GM12891 (cell line): ENCODE measurements at places on chromosomes 13 and 19.

DNA sequence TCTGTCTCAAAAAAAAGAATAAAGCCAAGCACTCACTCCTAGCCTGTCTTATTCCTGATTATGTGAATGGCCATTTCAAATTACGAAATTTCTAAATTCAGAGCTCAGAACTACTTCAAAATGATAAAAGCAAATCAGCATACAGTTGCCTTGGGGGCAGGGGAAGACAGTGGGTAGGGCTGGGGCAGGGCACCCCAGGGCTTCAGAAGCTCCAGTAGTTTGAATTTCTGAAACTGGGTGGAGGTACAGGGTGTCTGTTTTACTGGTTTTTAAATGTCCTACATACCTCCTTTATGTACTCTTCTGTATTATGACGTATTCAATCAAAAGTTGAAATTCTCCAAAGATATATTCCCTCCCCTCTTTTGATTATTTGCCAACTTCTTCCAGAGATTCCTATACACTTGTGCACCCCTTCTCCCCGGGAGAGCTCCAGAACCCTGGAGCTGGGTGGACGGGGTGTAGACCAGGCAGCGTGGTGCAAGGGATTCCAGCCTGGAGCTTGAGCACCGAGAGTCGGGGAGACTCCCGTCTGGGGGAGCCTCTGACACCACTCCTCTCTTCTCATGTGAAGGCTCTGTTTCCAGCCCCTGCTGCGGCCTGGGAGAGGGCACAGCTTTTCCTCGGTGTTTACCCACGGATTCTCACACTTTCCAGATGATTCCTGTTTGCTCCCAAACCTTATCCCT, 84.7 kb upstream of the GPR183 start:
- no peak for DNase-seq

DNA sequence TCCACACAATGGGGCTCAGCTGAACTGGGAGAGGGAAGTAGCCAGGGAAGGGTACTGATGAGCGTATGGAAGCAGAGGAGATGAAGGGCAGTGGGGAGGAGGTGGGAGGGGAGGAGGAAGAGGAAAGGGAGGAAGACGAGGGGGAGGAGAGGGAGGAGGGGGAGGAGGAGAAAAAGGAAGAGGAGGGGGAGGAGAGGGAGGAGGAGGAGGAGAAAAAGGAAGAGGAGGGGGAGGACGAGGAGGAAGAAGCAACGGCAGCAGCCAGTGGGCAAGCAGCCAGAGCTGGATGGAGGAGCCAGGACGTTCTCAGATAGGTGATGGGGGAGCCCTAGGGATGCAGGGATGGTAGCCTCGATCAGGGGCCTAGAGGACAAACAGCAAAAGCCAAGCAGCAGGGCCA, 5.6 kb downstream of the CERS4 start:
- no peak for DNase-seq

DNA sequence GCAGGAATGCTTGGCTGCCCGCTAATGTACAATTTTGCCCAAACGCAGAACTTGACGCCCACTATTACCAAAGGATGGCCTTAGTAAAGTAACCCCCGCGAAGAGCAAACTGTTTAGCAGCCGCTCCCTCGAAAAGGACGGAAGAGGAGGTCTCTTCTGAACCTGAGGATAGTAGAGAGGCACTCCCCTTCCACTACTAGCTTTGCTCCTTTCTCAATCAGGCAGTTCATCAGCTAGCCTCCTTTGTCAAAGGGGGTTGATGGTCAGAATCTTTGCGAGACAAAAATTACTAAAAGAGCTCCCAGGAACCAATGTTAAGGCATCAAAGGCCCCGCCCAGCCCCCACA, 534 bp downstream of the CAB39L start:
- DNase-seq = no peak

DNA sequence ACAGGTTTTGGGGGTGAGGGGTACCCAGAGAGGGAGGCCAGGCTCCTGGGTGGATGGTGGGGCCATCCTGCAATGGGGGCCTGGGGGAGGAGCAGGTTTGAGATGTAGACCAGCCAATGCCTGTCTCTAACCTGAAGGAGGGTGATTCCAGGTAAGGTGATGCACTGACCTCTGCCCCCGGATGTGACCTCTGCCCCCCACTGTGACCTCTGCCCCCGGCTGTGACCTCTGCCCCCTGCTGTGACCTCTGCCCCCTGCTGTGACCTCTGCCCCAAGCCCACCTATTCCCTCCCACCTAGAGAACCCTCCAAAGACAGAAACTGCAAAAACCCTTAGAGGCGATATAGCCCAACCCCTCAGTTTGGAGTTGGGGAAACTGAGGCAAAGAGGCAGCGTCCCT, 10.3 kb upstream of the SPACA4 start:
- DNase-seq = no peak

- DNase-seq = no peak
These were observed 6.1 kb downstream of the FOSB start for GRCh38 chr19:45473682-45474605.

DNA sequence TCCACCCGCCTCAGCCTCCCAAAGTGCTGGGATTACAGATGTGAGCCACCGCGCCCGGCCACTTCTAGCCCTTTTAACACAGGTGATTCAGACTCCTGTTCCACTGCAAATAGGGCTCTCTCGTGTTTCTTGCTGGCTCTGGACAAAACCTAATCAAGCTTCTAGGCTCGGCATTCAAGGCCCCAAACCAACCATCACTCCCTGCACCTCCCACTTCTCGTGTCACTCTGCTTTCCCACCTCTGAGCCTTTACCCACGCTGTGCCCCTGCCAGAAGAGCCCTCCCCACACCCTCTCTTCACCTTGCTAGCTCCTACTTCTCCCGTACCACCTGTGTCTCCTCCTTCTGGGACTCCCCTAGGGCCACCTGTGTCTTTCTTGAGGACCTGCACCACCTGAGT, 19.8 kb downstream of the KANK2 start:
- no peak for DNase-seq

DNA sequence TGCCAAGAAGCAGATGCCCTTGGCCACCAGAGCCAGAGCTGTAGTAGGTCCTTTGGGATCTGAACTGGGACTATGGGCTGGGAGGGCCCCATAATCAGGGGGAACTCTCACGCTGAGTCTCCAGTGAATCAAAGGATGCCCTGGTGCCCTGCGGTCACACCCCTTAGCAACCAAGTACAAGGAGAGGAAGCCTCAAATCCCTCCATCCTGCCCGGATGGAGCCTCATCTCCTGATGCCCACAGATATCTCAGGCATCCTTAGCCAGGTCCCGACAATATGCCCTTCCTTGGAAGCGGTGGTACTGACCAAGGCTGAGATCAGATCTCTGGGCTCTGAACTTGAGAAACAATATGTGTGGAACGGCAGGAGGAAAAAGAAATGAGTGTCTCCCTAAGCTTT, 1.7 kb downstream of the PLEKHA4 start:
- DNase-seq = no peak

DNA sequence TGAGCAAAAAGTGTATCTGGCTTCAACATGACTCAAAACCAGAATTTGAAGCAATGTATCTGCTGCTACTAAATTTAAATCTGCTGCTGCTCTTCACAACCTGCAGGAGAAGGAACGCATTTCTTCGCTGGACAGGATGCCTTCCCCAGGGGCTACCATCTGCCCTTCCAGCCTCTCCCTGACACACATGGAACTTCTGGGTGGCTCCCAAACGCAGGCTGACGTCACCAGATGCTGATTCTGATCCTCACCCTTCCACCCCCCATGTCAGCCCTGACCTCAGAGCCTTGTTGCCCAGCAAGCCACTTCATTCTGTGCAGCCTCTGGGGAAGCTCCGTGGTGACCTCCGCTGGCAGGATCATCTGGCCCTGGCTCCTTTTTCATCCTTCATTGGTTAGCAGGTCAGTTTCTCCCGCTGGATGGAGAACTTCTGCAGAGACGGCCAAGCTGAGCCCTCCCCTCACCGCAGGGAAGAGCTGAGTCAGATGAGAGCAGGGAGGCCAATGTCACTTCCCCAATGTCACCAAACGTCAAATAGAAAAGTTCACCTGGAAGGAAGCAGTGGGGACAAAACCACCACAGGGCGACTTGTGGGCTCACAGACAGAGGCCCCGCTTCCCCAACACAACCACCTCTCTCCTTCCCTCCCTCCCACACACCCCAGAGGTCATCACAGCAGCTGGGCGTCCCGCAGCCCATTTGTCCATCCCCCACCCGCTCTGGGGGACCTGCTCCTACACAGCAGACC, 14.0 kb upstream of the RAB20 start:
- peak; percentile 45 for DNase-seq

DNA sequence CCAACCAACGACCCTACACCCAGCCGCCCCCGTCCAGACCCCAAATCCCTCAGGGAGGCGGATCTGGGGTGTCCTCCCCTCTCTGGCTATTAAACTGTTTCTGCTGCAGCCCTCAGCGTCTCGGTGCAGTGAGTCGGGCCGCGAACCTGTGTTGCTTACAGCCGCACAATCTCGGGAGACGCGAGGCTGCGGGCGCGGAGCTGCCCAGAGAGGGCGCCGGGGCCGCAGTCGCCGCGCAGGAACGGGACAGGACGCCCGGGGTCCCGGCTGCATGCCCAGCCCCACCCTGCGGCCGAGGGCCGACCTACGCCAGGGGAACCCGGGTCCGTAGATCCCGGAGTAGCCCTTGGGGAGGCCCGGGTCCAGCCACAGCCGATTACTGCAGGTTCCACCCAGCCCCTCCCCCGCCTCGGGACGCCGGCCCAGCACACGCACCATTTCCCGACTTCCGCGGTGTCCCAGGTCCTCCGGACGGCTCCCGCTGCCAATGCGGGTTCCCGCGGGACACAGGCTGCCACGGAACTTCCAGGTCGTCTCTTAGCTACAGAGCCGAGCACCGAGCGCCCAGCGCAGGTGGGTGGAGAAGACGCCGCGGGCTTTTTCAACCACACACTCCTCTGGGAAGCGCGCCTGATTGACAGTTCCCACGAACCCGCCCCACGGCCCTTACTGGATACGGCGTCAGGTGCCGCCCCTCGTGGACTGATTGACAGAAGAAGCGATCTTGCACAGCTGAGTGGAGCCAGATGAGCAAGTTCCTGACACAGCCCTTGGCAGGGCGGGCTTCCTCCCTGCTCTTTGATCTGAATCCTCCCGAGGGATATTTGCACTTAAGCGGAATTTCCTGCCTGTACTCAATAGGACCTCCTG, at the start of gene ZNF799:
Gene ZNF799 (minus strand): TSS at position 639 of the 870 bp plus-strand sequence. CDS start 201 bp downstream, at position 438.
- peak; percentile 59 for DNase-seq

DNA sequence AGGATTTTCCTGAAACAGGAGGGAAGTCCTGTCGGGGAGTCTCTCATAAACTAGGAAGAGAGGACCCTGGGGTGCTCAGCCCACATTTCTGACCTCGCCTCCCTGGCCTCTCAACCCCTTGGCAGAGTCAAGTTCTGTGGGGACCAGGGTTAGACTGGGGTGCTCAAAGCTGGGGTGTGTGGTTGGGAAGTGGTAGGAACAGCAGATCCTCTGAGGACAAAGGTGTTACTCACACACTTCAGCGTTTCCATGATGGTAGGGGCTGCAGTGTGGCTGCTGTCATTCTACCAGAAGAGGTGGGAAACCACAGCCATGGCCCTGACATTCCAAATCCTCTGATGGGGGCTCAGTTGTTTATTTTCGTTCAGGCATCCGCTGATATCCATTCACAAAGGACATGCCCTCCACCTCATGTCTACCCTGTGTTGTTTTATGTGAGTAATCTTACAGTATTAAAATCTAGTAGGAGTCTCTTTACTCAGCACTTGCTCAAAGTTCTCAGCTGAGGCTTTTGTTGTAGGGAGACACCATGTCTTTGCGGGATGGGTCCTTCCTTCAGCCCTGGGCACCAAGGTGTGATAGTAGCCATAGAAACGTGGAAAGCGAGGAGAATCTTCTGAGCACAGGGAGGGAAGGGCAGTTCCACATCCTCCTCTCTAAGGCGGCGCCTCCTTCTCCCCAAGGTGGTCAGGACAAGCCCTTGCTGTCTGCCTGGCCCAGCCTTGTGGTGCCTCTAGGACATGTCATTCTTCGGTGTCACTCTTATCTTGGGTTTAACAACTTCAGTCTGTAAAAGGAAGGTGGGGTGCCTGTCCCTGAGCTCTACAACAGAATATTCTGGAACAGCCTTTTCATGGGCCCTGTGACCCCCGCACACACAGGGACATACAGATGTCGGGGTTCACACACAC, 1.5 kb downstream of the KIR2DL3 start:
- no peak for DNase-seq

DNA sequence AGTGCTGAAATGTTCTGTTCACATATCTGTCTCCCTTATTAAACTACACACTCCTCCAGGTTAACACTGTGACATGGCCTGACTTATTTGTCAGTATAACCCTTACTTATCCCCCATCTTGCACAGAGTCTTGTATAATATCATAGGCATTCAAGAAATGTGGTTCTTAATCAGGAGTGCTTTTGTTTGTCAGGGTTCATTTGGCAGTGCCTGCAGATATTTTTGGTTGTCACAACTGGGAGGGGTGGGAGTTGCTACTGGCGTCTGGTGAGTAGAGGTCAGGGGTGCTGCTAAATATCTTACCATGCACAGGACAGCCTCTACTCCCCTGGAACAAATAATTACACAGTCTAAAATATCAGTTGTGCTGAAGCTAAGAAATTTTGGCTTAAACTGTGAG, 20.4 kb upstream of the OBI1 start:
- DNase-seq = no peak

GRCh38 chr13:106561551-106562170, 6.3 kb downstream of the ARGLU1 start:
- peak; percentile 14 for DNase-seq

DNA sequence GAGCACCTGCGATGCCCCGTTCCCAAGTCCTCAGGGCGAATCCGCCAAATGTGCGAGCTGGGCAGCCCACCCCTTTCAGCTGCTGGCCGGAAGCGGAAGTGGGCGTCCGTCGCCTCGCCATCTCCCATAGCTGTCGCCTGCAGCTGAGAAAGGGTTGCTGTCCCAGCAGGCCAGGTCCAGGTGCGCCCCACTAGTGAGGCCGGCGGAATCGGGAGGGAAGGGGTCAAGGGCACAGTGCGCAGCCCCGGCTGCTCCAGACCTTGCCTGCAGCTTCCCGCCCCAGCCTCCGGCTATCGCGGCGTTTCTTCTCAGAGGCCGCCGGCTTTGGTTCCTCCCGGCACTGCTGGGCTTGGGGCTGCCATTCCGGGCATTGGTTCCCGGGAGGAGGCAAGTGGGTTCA, at the start of gene ZNF177:
Gene ZNF177 (plus strand): TSS at position 109 of the 400 bp plus-strand sequence. CDS start 15,299 bp downstream, outside the sequence.
- no peak for DNase-seq

- DNase-seq = peak; percentile 71
These were observed 10.7 kb upstream of the CEACAM3 start for GRCh38 chr19:41785653-41786052.

- DNase-seq = no peak
These were observed 1680.9 kb downstream of the OLFM4 start for GRCh38 chr13:54709546-54709945.

- no peak for DNase-seq
These were observed 5.0 kb downstream of the PAK4 start for GRCh38 chr19:39130337-39131254.

GRCh38 chr13:41017159-41017558, 2.0 kb downstream of the ELF1 start:
- DNase-seq = no peak

DNA sequence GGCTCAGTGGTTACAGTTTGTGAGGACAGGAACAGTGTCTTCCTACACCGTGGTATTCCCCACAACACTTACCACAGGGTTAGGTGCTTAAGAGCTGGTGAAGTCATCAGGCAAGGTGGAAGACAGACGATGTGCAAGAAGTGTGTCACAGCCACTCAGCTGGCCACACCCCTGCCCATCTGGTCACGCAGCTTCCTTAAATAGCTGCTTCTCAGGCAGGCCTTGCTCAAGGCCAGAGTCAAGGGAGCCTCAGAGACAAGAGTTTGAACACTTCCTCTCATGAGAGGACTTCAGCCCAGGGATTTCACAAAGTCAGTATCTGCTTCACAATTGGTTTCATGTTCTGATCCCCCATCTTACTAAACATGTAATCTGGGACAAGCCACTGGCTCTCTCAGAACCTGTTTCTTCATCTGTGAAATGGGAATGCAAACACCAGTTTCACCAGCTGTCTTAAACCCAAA, 80.3 kb upstream of the FRY start:
- DNase-seq = peak; percentile 37
